ENCODE measurements at places on chromosomes 1 and 21.

GRCh38 chr1:11045428-11046269 lies 1.4 kb downstream of the MASP2 start:
- no peaks in the 10 kb centered on the region for H3K36me3 ChIP-seq
- no peaks in the 10 kb centered on the region for H3K27me3 ChIP-seq
- H3K4me1 ChIP-seq = no peaks in the 10 kb centered on the region
- no peak overlapping the region for H3K4me3 ChIP-seq

GRCh38 chr1:208528578-208529240 lies 284.5 kb upstream of the PLXNA2 start:
- H3K36me3 ChIP-seq = no peaks in the 10 kb centered on the region
- H3K27ac ChIP-seq = peak overlapping the region; percentile 50
- H3K4me1 ChIP-seq = no peaks in the 10 kb centered on the region

- H3K27me3 ChIP-seq = no peaks in the 10 kb centered on the region
- H3K4me1 ChIP-seq = peaks cover 31% of the 10 kb centered on the region
- H3K4me3 ChIP-seq = no peak overlapping the region
- H3K36me3 ChIP-seq = no peaks in the 10 kb centered on the region
Measured at GRCh38 chr1:25640646-25641328, 24.2 kb downstream of the MAN1C1 start.

- no peaks in the 10 kb centered on the region for H3K27me3 ChIP-seq
- H3K27ac ChIP-seq = peak within 1 kb of the TSS; percentile 88
- H3K4me1 ChIP-seq = peaks cover 71% of the 10 kb centered on the region
- H3K36me3 ChIP-seq = no peaks in the 10 kb centered on the region
- DNase-seq = no peak
Measured at GRCh38 chr1:227947676-227948492, at the start of gene WNT9A. WNT9A (minus strand) TSS chr1:227947932; CDS start chr1:227947887, 45 bp downstream.

DNA sequence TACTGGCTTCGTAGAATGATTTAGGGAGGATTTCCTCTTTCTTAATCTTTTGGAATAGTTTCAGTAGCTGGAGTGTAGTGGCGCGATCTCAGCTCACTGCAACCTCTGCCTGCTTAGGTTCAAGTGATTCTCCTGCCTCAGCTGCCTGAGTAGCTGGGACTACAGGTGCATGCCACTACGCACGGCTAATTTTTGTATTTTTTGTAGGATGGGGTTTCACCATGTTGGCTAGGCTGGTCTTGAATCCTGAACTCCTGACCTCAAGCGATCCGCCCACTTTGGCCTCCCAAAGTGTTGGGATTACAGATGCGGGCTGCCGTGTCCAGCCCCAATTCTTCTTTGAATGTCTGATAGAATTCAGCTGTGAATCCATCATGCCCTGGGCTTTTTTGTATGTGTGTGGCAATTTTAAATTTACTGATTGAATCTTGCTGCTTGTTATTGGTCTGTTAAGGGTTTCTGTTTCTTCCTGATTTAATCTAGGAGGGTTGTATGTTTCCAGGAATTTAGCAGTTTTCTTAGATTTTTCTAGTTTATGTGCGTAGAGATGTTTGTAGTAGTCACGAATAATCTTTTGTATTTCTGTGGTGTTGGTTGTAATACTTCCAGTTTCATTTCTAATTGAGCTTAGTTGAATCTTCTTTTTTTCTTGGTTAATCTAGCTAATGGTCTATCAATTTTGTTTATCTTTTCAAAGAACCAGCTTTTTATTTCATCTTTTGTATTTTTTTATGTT lies 15.3 kb downstream of the MAN1C1 start:
- H3K4me1 ChIP-seq = peaks cover 11% of the 10 kb centered on the region
- no peaks in the 10 kb centered on the region for H3K36me3 ChIP-seq
- H3K27ac ChIP-seq = peak overlapping the region; percentile 38
- H3K27me3 ChIP-seq = no peaks in the 10 kb centered on the region
- H3K4me3 ChIP-seq = no peak overlapping the region

DNA sequence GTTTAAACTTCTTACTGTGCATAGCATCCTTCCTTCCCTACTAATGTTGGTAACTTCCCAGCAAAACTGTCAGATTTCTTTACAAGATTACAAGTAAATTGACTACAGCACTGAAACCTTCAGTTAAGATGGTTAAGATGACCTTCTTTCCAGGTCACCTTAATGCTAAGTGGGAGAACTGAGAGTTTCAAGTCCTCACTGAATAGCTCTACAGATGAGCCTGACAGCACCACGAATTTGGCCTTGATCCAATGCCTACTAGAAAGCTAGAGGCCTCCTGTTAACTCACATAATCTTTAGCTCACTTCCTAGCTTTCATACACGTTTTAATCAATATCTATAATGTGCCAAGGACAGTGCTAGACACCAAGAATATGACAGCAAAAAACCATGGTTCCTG lies 276.0 kb upstream of the PLD5 start:
- no peaks in the 10 kb centered on the region for H3K36me3 ChIP-seq
- no peaks in the 10 kb centered on the region for H3K27me3 ChIP-seq
- H3K4me1 ChIP-seq = no peaks in the 10 kb centered on the region
- H3K27ac ChIP-seq = no peak overlapping the region
- no peak overlapping the region for H3K4me3 ChIP-seq

- H3K4me1 ChIP-seq = no peaks in the 10 kb centered on the region
- H3K27ac ChIP-seq = no peak overlapping the region
- DNase-seq = no peak
- no peaks in the 10 kb centered on the region for H3K36me3 ChIP-seq
- H3K27me3 ChIP-seq = no peaks in the 10 kb centered on the region
Measured at GRCh38 chr1:115251340-115251748, 86.7 kb downstream of the NGF start.

- no peak for DNase-seq
- H3K27ac ChIP-seq = no peak overlapping the region
- H3K36me3 ChIP-seq = no peaks in the 10 kb centered on the region
- peaks cover 53% of the 10 kb centered on the region for H3K4me1 ChIP-seq
Measured at GRCh38 chr1:15899266-15899665, 51.8 kb downstream of the SPEN start.
